Stimulated activated CD8-positive, alpha-beta memory T cell treated with anti-CD3 and anti-CD28 coated beads, Interleukin-2, amount 100 ng/mL, for 1 hour (primary cell): ENCODE measurements at places on chromosomes 16 and 17.

- DNase-seq, result no peak
Measured at GRCh38 chr17:62616993-62617893, 10.2 kb upstream of the MRC2 start.

- no peak for DNase-seq
Measured at GRCh38 chr17:28363186-28363585, 1.8 kb downstream of the SEBOX start.

- DNase-seq, result no peak
Measured at GRCh38 chr16:11084484-11084875, 140.1 kb downstream of the CLEC16A start.

GRCh38 chr17:82227629-82228277 lies 1.1 kb upstream of the SLC16A3 start:
- no peak for DNase-seq

DNA sequence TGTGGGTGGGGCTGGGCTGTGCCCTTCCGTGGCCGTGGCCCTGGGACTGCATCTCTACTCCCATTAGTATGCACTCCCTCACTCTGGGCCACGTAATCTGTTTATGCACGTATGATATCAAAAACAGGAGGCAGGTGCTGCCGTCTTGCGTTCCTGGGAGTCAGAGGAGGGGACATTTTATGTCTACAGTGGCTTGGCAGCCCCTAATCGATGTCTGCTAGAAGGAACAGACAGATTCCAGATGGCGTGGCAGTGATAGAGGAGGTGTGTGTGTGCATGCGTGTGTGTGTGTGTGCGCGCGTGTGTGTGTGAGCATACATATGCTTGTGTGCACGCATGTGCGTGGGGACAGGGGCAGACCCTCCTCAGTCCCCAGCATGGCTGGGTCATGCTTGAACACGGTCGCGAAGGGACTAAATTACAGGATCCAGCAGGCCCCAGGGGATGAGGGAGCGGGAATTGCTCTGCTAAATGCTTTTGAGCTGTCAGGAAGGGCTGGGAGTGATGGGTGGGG lies 44.7 kb downstream of the SREBF1 start:
- DNase-seq, result no peak

GRCh38 chr16:78796221-78796866 lies 696.9 kb downstream of the WWOX start:
- no peak for DNase-seq

GRCh38 chr16:3112881-3113574 lies 642 bp downstream of the ZNF205 start:
- DNase-seq, result no peak

DNA sequence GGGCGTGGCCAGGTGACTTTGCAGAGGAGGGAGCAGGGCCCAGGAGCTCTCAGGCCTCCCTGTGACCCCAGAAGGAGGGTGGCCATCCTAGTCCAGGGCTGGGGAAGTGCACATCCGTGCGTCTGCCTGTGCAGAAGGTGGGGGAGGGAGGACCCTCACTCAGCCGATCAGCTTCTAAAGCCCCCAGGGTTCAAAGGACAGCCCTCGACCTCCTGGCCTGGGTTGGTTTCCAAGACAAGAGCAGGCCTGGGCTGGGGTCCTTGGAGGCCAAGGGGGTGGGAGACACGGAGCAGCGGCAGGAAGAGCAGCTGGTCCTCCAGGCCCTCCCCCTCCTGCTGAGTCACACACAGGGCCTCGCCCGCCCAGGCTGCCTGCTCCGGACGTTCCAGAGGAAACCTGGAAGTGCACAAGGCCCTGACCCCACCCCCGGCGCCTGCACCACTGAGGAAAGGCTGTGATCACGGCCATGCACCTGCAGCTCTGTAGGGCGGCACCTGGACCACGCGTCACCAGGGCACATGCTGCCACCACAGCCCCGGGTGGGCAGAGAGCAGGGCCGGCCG lies 67.1 kb upstream of the ZNF469 start:
- no peak for DNase-seq

GRCh38 chr17:69609473-69610305 lies 195.2 kb downstream of the MAP2K6 start:
- no peak for DNase-seq

DNA sequence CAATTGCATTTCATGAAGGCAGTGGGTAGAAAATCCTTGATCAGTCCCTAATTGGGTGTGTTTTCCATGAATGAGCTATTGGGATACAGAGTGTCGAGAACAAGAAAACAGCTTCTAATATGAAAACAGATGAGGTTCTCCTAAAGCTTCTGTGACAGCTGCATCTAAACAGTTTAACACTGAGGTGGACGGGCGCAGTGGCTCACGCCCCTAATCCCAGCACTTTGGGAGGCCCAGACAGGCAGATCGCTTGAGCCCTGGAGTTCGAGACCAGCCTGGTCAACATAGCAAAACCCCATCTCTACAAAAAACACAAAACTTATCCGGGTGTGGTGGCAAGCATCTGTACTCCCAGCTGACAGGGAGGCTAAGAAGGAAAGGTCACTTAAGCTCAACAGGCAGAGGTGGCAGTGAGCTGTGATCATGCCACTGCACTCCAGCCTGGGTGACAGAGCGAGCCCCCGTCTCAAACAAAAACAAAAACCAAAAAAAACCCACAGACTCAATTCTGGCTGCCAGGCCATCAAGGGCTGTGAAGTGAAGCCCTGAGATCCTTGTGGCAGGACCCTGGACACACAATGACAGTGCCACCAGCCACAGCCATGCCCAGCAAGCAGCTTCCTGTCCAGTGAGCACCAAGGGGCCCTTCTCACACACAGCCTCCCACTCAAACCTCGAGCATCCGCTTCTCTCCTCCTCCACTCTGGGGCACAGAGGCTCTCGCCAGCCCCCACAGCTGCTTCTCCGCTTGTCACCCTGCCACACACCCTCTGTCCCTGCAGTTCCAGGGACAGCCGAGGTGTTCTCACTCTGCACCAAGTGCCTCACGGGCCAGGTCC lies 44.0 kb downstream of the ANKRD11 start:
- no peak for DNase-seq

DNA sequence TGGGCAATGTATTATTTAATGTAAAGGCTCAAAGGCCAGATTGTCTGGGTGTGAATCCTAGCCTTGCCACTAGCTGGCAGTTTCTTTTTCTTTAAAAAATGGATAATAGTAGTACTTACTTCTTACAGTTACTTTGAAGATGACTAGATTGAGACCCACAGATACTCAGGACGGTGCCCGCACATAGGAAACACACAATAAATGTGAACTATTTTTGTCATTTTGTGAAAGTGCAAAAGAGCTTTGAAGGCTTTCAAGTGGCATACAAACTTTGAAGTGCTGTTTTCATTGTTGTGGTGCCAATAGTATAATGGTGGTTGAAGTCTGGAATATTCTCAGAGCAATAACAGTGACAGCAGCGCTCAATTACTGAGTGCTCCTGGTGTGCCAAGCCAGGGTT lies 63.6 kb downstream of the OTOA start:
- DNase-seq, result no peak

DNA sequence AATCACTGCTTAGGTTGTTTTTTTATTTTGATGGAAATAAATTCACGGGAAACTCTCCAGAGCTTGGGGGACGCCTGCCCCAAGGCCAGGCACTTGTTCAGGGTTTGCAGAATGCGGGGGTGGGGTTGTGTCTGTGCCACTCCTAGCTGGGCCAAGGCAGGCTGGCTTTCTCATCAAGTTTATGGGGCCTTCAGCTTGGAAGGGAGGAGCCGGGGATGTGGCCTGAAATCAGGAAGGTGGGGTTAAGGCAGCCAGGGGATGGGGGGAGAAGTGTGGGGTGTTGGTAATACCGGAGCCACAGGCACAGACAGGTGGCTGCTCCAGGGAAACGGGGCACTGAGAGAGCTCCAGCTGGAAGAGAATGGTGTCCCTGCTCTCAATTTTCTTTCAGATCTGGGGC lies 1.7 kb upstream of the CHAD start:
- DNase-seq, result no peak

- DNase-seq, result peak; percentile 37
Measured at GRCh38 chr16:70454222-70455034, at the start of gene FCSK. Gene FCSK, plus strand, starts transcription at chr16:70454595. Its CDS starts 8,596 bp downstream, at chr16:70463191.

- no peak for DNase-seq
Measured at GRCh38 chr17:49136335-49136734, 3.8 kb downstream of the B4GALNT2 start.

DNA sequence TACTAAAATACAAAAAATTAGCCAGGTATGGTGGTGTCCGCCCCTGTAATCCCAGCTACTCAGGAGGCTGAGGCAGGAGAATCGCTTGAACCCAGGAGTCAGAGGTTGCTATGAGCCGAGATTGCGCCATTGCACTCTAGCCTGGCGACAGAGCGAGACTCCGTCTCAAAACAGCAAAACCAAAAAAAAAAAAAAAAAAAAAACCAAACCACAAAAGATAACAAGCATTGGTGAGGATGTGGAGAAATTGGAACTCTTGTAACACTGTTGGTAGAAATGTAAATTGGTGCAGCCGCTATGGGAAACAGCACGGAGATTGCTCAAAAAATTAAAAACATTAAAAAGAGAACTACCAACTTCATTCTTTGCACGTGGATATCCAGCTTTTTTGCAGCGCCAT lies 119.4 kb downstream of the OR1D5 start:
- no peak for DNase-seq

GRCh38 chr17:17876959-17877528 lies 40.3 kb upstream of the SREBF1 start:
- no peak for DNase-seq

GRCh38 chr17:60554377-60554788 lies 28.3 kb upstream of the APPBP2 start:
- DNase-seq, result no peak

DNA sequence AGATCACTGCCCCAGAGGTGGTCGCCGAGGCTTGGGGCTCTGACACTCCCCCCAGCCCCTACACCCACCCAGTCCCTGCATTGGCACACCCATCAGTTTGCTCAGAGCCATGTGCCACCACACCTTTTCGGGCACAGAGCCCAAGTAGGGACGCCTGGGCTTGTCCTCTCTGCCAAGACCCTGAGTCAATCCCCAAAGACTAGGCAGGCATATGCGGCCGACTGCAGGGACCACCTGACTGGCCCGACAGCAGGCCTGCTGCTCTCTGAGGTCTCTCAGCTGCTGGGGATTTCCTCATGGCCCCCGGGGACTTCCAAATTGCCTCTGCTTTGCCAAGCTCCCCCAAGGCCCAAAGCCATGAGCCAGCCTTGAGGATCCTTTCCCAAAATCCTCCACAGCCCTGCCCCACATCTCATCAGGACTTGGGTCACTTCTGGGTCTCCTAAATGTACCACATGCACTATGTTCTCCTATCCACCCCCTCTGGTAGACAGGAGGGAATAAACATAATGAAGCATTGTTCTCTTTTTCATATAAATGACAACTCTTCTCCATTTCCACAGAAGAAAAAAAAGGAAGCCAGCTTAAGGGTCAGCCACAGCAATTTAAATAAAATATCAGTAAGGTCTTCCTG lies 30.6 kb downstream of the MYO18A start:
- DNase-seq, result no peak

DNA sequence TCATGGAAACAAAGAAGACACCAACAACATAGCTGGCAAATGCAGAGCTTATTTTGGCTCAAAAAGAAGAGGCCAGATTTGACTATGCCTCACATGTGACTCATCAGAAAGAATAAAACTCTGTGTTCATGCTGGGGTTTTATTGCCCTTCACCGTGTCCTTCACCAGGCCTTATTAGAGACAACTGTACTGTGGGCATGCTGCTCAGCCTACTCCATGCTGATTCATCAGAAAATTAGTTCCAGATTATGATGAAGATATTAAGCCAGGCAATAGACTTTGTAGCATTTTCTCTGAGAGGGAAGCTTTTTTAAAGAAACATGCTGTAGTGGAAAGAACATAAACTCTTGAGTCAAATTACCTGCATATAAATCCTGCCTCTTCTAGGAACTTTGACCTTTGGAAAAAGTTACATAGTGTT lies 89.8 kb downstream of the CYB561 start:
- DNase-seq, result no peak

- DNase-seq, result no peak
Measured at GRCh38 chr17:50475362-50475761, 3.3 kb upstream of the RSAD1 start.

GRCh38 chr16:84737192-84738011 lies 37.6 kb downstream of the USP10 start:
- DNase-seq, result no peak

DNA sequence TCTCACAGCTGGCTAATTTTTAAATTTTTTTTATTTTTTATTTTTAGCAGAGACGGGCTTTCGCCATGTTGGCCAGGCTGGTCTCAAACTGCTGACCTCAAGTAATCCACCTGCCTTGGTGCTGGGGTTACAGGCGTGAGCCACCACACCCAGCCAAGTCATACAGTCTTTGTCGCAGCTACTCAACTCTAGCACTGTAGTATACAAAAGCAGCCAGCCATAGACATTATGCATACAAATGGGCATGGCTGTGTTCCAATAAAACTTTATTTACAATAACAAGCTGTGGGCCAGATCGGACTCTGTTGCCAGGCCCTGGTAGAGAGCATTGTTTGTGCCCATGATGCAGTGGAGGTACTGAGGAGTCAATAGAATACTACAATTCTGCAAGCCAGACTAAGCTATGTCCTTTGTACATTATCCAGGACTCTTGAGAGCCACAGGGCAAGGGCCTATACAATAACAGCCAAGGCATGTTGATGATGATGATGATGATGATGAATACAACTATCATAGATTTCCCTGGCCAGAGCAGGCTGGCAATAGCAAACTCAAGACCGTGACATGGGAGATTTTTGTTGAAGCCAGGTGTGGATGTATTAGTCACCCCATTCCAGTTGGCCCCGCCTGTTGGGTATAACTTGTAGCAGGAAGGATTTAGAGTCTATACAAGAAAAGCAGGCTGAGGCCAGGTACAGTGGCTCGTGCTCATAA lies 101.8 kb downstream of the MYH11 start:
- DNase-seq, result no peak

DNA sequence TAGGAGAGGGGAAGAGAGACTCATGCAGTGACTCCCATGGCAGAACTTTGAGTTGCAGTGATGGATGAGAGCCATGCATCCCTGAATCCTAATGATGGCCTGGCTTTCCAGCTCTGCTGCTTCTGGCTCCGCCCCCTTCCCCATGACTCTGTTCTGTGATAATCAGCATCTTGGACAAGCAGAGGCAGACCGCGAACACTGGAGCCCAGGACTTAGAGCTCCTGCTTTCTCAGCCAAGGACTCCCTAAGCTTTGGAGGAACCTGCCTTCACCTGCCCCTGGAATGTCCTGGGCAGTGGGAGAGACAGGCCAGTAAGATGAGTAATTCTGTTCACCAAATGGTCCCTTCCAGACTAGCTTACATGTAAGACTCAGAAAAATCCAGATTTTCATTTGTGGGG lies 12.5 kb downstream of the CCDC92B start:
- DNase-seq, result no peak

DNA sequence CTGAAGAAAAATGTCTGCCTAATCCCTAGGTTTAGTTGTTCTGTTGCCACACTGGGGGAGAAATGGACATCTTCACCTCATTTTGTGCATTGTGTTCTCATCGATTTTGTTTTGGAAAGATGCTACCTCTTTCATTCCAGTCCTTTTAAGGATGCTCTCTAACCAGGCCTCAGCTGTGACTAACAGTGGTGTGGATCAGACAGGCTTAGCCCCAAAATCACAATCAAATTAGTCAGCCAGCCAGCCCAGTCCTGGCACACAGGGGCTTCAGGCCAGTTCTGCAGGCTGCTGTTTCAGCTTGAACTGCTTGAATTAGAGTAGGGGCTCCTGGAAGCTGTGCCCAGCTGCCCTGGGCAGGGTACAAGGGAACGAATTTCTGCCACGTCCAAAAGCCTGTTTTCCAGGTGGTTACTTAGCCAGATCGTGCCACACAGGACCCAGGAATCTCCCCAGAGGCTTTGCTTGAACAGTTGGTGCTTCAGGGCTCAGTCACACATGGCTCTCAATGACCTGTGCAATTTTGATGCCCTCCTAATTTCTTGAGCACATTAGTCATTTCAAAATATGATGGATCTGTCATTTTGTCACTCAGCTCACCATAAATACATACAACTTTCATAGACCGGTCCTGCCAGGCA lies 60.7 kb downstream of the CLEC16A start:
- DNase-seq, result no peak

- DNase-seq, result no peak
Measured at GRCh38 chr17:17994271-17995069, 21.8 kb downstream of the DRC3 start.
